Left lung (tissue), 14 donors: ENCODE measurements at places on chromosomes 11 and 22.

- H3K4me3 ChIP-seq: no peak overlapping the region
- H3K36me3 ChIP-seq: no peaks in the 10 kb centered on the region
- H3K4me1 ChIP-seq: peaks cover 16% of the 10 kb centered on the region
- H3K27me3 ChIP-seq: no peaks in the 10 kb centered on the region
- no peak for DNase-seq
- no peak overlapping the region for H3K27ac ChIP-seq
These were observed 32.2 kb upstream of the LRRC10B start for GRCh38 chr11:61476371-61476770.

DNA sequence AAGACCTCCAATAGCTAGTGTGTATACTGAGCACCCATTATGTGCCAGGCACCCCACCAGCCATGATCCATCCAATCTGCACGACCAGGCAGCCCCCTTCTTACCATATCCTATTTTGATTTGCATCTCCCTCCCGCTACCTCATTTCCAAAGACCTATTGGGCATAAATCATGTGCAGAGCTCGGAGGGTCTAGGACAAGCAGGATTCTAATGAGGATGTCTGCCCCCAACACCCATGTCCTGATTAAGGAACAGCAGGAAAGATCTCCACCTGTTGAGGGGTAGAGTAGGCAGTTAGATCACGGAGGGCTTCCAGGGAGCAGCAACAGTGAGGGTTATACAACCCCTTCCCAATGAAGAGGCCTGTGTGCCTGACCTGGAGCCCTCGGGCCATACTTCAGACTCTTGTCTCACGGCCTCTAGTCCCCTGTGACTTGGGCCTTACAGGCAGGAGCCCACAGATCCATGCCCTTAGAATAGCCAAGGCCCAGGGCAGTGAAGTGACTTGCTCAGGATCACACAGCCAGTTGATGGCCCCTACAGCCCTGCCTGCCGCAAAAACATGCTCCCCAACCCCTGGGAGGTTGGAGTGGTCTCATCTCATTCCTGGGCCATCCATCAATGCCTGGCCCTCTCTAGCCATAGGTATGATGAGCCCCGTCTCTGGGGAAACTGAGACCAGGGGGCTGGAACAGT lies 3.5 kb downstream of the RAB3IL1 start:
- DNase-seq: no peak
- peaks cover 49% of the 10 kb centered on the region for H3K4me1 ChIP-seq
- no peaks in the 10 kb centered on the region for H3K36me3 ChIP-seq
- H3K27ac ChIP-seq: no peak overlapping the region
- H3K4me3 ChIP-seq: no peak overlapping the region

DNA sequence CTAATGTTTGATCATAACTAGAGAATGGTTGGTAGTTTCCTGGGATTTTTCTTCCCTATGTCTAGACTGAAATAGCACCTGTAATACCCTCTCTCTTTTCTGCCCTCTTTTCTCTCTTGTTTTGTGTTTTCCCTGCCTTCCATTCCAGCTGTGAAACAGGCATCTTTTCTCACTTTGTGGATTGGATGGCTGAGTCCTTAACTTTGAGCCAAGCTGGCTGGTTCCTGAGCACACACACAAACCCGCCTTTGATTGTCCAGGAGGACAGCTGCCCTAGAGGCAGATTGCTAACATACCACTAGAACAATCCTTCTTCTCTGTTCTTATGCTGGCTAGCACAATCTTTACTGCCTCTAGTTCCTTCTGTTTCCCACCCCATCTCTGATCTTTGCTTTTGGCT lies 17.7 kb downstream of the CTNND1 start:
- H3K27me3 ChIP-seq: no peaks in the 10 kb centered on the region
- no peaks in the 10 kb centered on the region for H3K36me3 ChIP-seq
- peak overlapping the region; percentile 82 for H3K27ac ChIP-seq
- DNase-seq: no peak

DNA sequence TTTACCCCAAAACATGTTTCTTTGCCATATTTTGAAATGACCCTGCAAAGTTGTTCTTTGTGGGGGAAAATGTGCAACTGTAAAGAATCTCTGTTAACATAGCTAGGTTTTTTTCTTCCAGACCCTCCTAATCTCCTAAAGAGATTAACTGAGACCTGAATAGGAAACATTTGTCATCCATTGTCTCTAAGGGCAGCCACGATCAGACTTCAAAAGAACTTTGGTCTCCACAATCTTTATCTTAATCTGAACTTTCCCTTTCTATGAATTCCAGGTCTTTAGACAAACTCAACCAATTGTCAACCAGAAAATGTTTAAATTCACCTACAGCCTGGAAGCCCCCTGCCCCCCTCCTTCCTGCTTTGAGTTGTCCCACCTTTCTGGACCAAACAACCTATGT lies 4.6 kb upstream of the LGALS12 start:
- no peak overlapping the region for H3K4me3 ChIP-seq
- no peak overlapping the region for H3K27ac ChIP-seq
- DNase-seq: no peak
- no peaks in the 10 kb centered on the region for H3K36me3 ChIP-seq

- no peak overlapping the region for H3K4me3 ChIP-seq
- H3K36me3 ChIP-seq: no peaks in the 10 kb centered on the region
- H3K27me3 ChIP-seq: no peaks in the 10 kb centered on the region
- H3K27ac ChIP-seq: no peak overlapping the region
- no peaks in the 10 kb centered on the region for H3K4me1 ChIP-seq
- no peak for DNase-seq
These were observed 109.2 kb downstream of the DSCAML1 start for GRCh38 chr11:117687776-117688175.

DNA sequence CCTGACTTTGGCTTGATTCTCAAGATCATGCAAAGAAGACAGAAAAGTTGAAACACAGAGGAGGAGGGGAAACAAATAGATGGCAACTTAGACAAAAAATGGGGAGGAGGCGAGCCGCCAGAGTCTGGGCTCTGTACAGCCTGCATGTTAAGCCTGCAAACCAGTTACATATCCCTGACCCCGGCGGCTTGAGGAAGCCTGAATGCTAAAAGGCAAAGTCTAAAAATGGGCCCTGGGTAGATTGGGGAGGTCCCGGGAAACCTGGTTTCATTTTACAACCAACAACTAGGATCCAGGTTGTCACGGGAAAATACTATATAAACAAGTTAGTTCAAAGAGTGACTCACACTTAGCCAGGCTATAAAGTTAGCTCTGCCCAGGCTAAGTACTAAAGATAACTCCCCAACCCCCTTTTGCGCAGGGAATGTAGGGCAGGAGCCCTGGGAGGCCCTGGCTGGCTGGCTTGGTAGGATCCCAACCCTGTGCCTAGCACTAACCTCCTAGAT lies 18.8 kb upstream of the ZBTB16 start:
- no peaks in the 10 kb centered on the region for H3K36me3 ChIP-seq
- no peaks in the 10 kb centered on the region for H3K27me3 ChIP-seq
- no peak overlapping the region for H3K27ac ChIP-seq
- no peak for DNase-seq
- H3K4me1 ChIP-seq: no peaks in the 10 kb centered on the region
- no peak overlapping the region for H3K4me3 ChIP-seq

- peaks cover 71% of the 10 kb centered on the region for H3K4me1 ChIP-seq
- peak; percentile 69 for DNase-seq
- H3K4me3 ChIP-seq: peak overlapping the region; percentile 100
- H3K36me3 ChIP-seq: peaks cover 45% of the 10 kb centered on the region
- H3K27me3 ChIP-seq: no peaks in the 10 kb centered on the region
These were observed 1.6 kb downstream of the PIM3 start for GRCh38 chr22:49962012-49962750.

DNA sequence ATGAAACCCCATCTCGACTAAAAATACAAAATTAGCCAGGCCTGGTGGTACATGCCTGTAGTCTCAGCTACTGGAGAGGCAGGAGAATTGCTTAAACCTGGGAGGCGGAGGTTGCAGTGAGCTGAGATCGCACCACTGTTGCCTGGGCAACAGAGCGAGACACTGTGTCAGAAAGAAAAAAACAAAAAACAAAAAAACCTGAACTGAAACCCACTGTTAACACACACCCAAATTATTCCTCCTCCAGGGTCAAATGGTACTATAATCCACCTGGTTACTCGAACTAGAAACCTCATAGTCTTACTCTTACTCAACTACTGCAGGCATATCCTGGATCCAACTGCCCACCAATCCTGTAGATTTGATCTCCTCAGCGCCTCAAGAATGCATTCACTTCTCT lies 35.5 kb downstream of the USP28 start:
- peaks cover 47% of the 10 kb centered on the region for H3K36me3 ChIP-seq
- no peak overlapping the region for H3K27ac ChIP-seq
- DNase-seq: no peak
- no peak overlapping the region for H3K4me3 ChIP-seq
- no peaks in the 10 kb centered on the region for H3K4me1 ChIP-seq
- H3K27me3 ChIP-seq: no peaks in the 10 kb centered on the region

GRCh38 chr11:116167706-116168458 lies 604.9 kb downstream of the BUD13 start:
- H3K27ac ChIP-seq: no peak overlapping the region
- H3K4me3 ChIP-seq: no peak overlapping the region
- no peak for DNase-seq
- peaks cover 7% of the 10 kb centered on the region for H3K27me3 ChIP-seq
- H3K4me1 ChIP-seq: no peaks in the 10 kb centered on the region
